ENCODE measurements at places on chromosomes 11 and 22.

DNA sequence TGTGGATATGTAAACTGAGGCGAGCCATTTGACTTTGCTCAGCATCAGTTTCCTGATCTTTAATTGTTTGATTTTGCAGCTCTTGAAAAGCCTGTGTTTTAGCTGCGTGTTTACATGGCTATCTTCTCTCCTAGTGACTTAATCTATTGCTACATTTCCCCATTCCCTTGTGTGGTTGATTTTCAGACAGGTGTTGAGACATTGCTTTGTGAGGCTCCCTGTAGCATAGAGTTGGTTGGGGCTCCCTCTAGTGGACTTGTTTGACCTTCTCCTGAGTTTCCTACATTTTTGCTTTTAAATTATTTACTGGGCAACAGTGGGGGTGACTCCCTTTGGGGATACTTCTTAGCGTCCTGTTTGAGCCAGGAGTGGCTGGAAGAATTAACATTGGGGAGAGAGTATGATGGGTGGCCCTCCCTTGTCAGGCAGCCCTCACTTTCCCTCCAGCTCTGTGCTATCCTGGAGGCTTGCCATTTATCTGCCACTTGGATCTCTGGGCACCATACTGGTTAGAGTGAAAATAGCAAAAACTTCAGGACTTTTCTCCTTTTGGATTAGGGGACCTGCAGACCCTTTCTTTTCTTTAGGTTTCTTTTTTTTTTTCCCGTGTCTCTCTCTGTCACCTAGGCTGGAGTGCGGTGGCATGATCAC, 9.2 kb upstream of the CBL start:
- no peak for DNase-seq

DNA sequence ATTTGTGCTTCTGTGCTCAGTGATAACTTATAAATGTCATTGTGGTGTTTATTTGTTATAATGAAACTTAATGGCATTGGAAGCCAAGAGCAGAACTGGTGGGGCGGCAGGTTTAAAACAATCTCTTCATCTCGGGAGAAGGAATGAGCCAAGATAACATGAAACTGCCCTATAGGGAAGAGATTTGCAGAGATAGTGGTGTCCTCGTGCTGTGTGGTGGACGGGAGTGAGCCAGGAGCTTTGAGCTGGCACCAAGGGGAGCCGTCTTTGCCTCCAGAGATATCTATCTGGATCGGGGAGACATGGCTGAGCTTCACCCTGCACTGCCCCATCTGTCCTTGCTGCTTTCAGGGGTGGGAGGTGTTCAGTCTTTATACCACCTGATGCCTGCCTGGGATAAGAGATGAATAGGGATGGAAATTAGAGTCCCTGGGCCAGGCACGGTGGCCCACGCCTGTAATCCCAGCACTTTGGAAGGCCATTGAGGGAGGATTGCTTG, 189.6 kb downstream of the ST3GAL4 start:
- no peak for DNase-seq

DNA sequence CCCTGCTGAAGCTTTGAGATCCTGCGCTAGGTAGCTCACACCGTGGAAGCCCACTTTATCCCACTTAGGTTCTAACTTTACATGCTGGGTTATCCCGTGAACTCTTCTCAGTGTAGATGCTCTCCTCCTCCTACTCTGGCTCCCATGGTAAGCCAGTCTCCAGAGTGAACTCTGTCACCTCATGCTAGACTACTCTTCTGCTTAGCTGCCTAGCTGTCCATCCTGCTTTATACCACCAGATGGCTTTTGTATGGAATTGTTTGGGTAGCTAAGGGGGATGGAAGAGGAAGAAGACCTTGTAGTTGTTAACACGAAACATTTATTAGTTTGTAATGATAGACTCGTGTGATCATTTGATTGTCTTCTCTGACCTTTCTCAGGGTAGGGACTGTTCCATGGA, 46.8 kb downstream of the EMSY start:
- DNase-seq: no peak

DNA sequence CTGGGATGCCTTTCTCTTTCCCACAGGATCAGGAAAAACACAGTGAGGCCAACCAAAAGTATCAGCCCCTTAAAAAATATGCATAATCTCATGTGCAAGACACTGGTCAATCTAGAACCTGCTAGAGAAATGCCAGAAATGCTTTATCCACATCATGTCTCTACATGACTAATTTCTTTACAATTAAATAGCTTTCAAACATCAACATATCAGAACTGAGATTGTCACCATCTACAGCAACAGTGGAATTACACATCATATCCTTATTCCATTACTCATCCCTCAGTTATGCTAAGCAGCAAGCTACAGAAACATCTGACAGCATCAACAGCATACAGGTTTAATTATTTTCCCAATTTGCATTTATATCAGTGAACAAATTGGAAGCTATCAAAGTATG, 78.8 kb downstream of the DDIAS start:
- no peak for DNase-seq

DNA sequence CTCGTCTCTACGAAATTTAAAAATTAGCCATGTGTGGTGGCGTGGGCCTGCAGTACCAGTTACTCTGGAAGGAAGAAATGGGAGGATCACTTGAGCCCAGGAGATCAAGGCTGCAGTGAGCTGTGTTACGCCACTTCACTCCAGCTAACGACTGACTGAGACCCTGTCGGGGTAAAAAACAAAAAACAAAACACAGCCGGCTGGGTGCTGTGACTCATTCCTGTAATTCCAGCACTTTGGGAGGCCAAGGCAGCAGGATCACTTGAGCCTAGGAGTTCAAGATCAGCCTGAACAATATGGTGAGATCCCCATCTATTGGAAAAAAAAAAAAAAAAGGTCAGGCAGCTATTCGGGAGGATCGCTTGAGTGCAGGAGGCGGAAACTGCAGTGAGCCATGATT, 2.4 kb downstream of the PAFAH1B2 start:
- DNase-seq: no peak

GRCh38 chr11:1473011-1473628, 13.5 kb downstream of the MOB2 start:
- DNase-seq: no peak
